ENCODE measurements at places on chromosomes 3 and 15.

GRCh38 chr15:63896336-63897115 lies 62.8 kb upstream of the HERC1 start:
- no peak for DNase-seq

GRCh38 chr3:167750272-167750971 lies 14.9 kb downstream of the SERPINI1 start:
- no peak for DNase-seq

- no peak for DNase-seq
Measured at GRCh38 chr15:52803467-52804306, 13.6 kb upstream of the ONECUT1 start.

DNA sequence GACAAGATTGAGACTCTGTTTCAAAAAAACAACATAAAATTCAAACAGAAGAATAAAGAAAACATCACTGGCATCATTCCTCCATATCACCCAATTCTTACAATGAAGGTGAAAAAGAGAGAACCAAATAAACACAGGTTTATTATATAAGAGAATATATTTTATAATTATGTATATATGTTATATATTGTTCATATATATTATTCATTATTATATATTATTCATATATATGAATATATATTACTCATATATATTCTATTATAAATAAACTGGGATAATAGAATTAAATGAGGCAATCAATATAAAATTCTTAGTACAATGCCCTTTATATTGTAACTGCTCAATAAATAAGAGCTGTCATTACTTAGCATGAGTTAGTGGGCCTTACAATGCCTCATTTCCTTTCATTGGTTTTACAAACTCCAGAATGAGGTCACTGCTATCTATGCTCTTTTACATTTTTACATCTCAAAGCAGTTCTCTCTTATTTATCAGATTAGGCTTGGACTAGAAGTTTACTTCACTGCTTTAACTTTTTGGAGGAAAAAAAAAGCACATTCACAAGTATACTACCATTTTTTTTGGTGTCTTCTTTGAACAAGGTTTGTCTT lies 135.5 kb upstream of the TTC14 start:
- DNase-seq: no peak

GRCh38 chr15:66733976-66734375 lies 31.9 kb downstream of the SMAD6 start:
- no peak for DNase-seq

GRCh38 chr3:14633819-14634424 lies 17.6 kb upstream of the CCDC174 start:
- DNase-seq: peak; percentile 37

DNA sequence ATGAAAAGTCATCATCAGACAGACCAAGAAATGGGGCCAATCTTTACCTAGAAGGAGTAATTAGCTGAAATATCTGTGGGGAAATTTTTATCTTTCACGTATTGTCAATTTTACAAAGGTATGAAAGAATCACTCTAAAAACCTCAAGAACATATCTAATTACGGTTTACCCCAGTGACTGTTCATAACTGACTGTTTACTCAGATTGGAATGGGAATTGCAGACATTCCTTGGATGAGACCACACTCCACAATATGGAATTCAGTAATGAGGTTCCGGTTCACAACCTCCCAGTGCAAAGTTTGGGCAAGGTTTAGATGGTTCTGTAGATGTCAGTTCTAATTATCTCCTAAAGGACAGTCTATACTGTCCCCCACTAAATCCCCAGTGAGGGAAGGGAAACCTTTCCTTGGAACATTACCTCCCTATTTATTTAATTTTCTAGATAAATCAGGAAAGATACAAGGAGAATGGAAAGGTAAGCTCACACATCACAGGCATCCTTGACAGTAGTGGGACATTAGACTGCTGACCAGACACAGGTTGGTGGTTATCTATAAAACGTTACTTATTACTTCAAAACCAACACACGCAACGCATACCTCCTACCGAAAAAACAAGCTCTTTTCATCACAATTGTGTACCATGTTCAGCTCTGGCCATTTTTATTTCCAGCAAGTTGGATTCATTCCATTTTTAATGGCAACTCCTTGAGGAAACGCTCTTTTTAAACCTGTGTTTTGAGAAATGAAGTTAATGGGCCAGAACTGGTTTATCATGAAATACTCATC lies 129.9 kb downstream of the RORA start:
- DNase-seq: no peak

DNA sequence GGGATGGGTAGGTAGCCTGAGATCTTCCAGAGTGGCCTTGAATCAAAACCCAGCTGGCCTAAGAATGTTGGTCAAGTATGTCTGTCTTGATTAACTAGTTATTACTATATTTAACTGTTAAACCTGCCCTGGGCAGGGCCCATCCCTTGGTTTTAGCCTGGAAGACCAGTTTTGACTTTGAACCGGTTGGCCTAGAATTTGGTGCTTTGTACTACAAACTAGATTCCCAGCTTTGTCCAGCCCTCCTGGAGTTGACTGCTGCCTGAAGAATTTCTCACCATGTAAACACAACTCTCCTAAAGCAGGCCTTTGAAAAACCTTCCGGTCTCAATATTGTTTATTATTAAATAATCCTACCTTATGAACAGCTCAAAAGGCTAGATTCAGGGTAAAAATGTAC lies 16.0 kb downstream of the C15orf62 start:
- DNase-seq: no peak

DNA sequence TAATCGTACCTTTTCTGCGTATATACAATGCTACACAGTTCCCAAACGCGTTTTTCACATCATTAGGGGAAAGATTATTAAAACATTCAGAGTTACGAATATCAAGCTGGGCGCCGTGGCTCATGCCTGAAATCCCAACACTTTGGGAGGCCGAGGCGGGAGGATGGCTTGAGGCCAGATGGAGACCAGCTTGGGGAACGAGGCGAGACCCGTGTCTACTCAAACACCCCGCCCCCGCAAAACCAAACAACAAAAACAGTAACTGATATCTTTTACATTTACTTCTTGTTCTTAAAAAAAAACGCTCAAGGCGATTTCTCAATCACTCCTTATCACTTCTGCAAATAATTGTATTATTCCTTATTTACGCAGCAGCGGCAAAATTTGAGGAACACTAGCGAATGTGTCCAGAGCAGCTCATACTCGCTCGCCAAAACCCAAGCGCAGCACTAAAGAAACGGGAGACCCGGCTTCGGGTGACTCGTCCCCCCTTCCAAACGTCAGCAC lies 1.2 kb downstream of the ZBTB11 start:
- no peak for DNase-seq

- DNase-seq: no peak
Measured at GRCh38 chr15:62165793-62166375, 799 bp upstream of the C2CD4B start.

- DNase-seq: no peak
Measured at GRCh38 chr15:68862415-68862814, 41.7 kb upstream of the ANP32A start.

DNA sequence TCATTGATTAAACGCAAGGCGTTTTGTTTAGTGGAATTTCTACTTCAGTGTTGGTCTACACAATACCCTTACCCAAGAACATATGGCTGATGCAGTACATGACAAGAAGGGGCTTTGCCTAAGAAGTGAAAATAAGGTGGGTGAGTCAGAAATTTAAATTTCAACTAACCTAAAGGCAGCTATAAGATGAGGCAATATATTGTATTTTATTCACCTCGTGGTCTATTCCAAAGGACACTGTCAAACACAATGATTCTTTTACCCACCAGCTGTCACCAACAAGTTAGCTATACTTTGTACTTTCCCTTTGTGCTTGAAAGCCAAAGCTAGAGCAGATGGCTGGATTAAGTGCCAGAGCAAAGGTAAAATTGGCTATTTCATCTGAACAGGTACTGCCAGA lies 10.9 kb upstream of the SETMAR start:
- DNase-seq: no peak

- DNase-seq: no peak
Measured at GRCh38 chr15:69338535-69339213, 40.0 kb downstream of the PAQR5 start.

- DNase-seq: no peak
Measured at GRCh38 chr15:73838831-73839426, 34.4 kb upstream of the TBC1D21 start.

DNA sequence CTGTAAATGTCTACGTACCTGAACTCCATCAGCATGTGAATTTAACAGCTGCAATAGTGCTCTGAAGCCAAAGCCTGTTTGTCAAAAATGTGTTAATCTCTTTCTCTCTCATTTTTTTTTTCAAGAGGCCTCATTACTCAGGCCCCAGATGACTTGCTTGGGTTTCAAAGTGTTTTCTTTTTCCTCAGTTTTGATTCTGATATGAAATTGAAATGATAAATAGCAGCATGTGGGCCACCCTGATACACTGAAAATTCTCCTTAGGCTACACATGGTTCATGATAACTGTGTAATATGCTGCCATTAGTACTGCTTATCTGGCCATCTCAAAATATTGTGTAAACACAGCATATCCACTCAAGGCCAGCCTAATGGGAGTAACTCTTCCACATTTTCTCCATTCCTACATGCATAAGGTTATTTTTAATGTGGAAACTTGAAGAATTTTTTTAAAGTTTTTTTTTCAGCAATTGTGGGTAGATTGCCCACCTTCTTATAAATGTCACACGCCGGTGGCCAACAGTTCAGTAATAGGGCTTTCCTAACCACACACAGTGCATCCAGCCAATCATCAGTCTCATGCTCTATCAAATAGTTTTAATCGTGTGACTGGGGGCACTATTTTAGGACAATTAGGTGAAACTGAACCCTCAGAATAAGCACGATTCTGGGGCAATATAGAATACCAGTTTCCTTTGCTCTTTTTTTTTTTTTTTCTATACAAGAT lies 13.1 kb upstream of the DENND4A start:
- no peak for DNase-seq

DNA sequence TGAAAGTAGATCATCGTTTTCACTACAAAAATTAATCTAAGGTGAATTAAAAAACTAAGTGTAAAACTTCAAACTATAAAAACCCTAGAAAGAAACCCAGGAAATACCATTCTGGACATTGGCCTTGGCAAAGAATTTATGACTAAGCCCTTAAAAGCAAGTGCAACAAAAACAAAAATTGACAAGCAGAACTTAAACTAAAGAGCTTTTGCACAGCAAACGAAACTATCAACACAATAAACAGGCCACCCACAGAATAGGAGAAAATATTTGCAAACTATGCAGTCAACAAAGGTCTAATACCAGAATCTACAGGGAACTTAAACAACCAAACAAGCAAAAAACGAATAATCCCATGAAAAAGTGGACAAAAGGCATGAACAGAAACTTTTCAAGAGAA lies 302.0 kb downstream of the CHST2 start:
- no peak for DNase-seq

DNA sequence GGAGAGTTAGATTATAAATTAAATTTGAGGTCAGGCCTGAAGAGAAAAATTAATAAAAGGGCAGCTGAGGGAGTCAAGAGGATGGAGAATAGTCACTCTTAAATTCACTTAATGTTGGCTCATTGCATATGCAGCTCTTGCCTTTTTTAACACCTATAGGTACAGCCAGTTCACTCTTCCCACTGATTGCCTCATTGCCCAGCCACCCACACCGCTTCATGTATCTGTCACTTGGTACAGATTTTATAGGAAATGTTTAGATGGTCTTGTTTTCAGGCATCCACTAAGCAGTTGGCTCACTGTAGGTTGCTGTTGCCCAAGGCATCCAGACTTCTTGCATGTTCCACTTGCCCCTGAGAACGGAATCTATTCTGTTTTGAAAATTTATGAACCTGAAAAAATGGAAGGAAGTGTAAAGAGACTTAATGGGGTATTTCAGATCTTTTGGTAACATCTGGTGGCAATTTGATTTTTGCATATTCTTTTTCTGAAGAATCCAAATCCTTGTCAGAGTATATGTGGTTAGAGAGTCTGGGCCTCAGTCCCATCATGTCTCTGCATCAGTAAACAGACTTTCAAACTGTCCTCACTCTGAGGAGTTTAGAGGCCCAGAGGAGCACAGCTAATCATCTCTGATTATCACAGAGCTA lies 151.9 kb downstream of the RBPMS2 start:
- no peak for DNase-seq

- DNase-seq: no peak
Measured at GRCh38 chr3:172625404-172625803, 85.5 kb downstream of the NCEH1 start.

- no peak for DNase-seq
Measured at GRCh38 chr3:144294659-144295538, 323.3 kb downstream of the DIPK2A start.

GRCh38 chr3:60250810-60251209 lies 1000.4 kb downstream of the FHIT start:
- DNase-seq: no peak

GRCh38 chr15:25797035-25797434 lies 66.1 kb downstream of the ATP10A start:
- no peak for DNase-seq

GRCh38 chr15:56254265-56254664 lies 10.6 kb upstream of the RFX7 start:
- no peak for DNase-seq

DNA sequence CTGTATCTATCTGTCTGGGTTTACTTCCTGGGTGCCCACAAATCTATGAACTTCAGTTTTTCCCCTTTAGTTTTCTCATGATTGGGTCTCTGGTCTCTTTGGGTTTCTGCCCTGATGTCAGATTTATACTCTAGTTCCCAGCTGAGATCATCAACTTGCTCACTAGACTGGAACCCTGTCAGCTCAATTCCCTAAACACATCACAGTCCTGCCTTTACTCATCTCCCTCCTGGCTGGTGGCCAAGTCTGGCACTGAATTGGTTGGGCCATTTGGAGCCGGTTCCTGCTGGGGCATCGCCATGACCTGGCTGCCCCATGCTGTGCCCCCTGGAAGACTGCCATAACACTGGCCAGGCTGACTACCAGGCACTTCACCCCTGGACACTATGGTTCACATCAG lies 345.3 kb downstream of the CHST2 start:
- no peak for DNase-seq

DNA sequence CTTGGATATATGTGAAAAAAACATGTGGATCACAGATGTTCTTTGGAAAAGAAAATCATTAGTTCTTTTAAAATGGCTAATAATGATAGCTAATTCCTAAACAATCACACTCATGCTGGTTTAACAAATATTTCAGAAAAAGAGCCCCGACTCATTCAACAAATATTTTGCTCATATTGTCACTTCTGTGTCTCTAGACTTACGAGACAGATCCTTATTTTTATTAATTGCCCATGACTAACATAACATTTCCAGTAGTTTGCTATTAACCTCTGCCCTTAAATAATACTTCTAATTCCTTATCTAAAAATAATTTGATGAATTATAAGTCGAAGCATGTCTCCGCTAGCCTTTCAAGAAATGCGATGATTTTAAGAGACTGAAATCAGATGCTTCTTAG lies 70.4 kb downstream of the SATB1 start:
- no peak for DNase-seq

- DNase-seq: no peak
Measured at GRCh38 chr3:184282941-184283340, 7.1 kb downstream of the ECE2 start.

GRCh38 chr15:71115567-71116351 lies 488 bp downstream of the THSD4 start:
- peak; percentile 35 for DNase-seq

- DNase-seq: no peak
Measured at GRCh38 chr3:187321766-187322165, 30.2 kb upstream of the MASP1 start.
